H1 (cell line): ENCODE measurements at places on chromosomes 1 and 21. TPM values are rescaled to one million over a fixed set of nuclear protein-coding genes. Genes with fewer than 3 reads are reported as not detected.

DNA sequence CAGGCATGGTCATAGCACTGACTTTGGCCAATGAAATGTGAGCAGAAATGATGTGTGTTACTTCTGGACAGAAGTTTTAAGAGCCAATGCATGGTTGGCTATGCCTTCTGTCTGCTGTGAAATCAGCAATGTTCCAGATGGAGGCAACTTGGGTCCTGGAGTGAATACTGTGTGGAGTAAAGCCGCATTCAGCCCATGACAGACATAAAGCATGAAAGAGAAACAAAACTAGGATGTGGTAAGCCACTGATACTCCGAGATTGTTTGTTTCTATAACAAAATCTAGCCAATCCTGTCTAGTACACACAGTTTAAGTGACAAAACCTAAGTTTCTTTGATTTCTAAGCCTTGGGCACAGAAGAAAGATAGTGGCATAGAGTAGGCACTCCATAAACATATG is 47.1 kb upstream of the ARHGAP29 start:
- no peaks in the 10 kb centered on the region for H3K27me3 ChIP-seq
- H3K4me3 ChIP-seq, result no peak overlapping the region
- no peak for DNase-seq

The S100A3 gene
- total RNA-seq, result 0.47 TPM in 1 of 2 replicates, not detected in the other

GRCh38 chr1:42328916-42329496 is 6.0 kb downstream of the FOXJ3 start:
- no peaks in the 10 kb centered on the region; the same call in 1 of the 2 replicates for H3K4me1 ChIP-seq
- no peaks in the 10 kb centered on the region for H3K36me3 ChIP-seq
- no peak overlapping the region for H3K4me3 ChIP-seq

The AVPR1B gene
- 0.42 and 0.50 TPM in 2 replicates for total RNA-seq

- H3K4me1 ChIP-seq, result peaks cover 4% of the 10 kb centered on the region; the same call in 1 of the 2 replicates
- peak overlapping the region; percentile 68 for H3K4me3 ChIP-seq
- H3K36me3 ChIP-seq, result no peaks in the 10 kb centered on the region
- peak; percentile 56 for DNase-seq
- no peak overlapping the region; the same call in 1 of the 2 replicates for H3K27ac ChIP-seq
These were observed 852 bp downstream of the KTI12 start for GRCh38 chr1:52032785-52033131.

GRCh38 chr1:218718977-218719376 is 373.8 kb downstream of the TGFB2 start:
- H3K4me3 ChIP-seq, result no peak overlapping the region
- DNase-seq, result no peak
- H3K27ac ChIP-seq, result no peak overlapping the region
- no peaks in the 10 kb centered on the region for H3K36me3 ChIP-seq
- H3K27me3 ChIP-seq, result no peaks in the 10 kb centered on the region

DNA sequence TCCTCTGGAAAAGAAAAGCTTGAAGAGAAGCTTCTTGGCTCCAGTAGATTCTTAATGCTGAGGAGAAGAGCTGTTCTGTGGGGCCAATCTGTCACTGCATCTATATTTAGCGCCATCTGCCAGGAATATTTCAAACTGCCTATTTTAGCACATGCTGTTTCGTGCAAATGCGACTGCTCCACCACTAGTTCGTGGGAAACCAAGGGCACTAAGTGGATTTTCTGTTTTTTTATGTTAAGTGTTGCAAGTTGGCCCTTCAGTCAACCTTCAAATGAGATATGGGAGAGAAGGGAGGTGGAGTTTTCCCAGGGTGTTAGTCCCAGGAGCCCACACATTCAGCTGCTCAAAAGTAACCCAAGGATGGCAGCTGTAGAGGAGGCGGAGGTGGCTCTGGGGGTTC is 91.9 kb downstream of the TSEN15 start:
- no peaks in the 10 kb centered on the region for H3K36me3 ChIP-seq
- no peak overlapping the region for H3K4me3 ChIP-seq
- no peaks in the 10 kb centered on the region for H3K27me3 ChIP-seq
- no peaks in the 10 kb centered on the region for H3K4me1 ChIP-seq

DNA sequence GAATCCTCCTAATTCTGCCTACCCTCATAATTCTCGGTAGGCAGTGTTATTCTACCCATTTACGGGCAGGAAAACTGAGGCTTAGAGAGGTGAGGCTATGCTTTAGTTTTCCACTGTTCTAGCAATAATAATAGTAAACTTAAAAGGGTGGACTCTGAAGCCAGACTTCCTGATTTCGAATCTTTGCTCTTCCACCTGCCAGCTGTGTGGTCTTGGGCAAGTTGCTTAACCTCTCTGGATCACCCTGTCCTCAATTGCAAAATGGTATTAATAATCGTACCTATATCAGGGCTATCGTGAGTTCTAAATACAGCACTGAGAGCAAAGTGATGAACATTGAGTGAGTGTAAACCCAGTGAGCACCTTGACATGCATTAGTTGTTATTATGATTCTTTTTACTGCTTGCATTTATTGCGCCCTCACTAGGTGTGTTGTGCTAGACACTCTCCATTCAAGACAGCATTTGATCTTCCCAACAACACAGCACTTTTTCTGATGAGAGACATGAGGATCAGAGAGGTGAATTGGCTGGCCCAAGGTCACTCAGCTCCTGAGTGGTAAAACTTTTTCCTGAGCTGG is 102.3 kb upstream of the CSF3R start:
- no peak overlapping the region for H3K4me3 ChIP-seq
- DNase-seq, result no peak
